ENCODE measurements at places on chromosomes 4 and X.

DNA sequence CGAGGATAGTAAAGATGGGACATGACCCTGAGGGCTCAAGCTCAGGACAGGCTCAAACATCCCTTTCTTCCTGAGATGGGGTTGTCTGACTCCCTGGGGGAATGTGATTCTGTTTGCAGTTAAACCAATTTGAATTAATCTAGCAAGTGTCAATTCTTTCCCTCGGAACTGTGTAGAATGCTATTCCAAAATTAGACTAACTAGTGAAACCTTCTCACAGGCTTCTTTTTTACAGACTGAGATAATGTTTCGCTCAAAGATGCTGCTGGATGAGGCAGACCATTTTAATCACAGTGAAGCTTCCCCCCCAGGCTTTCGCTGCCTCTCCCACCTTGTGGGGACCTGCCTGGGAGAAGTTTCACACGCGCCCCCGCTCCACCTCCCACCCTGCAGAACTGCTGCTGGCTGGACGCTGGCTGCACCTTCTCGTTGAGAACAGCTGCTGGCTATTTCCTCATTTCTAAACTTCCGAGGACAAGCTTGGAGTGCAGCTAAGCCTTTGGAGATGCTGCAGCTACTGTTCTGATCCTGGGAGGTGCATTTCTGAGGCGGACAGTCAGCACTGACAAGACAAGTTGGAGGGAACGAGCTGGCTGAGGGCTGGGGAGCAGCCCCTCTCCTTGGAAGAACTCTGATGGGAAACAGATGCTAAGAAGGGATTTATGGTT, 297.8 kb downstream of the RAPGEF2 start:
- DNase-seq = no peak

DNA sequence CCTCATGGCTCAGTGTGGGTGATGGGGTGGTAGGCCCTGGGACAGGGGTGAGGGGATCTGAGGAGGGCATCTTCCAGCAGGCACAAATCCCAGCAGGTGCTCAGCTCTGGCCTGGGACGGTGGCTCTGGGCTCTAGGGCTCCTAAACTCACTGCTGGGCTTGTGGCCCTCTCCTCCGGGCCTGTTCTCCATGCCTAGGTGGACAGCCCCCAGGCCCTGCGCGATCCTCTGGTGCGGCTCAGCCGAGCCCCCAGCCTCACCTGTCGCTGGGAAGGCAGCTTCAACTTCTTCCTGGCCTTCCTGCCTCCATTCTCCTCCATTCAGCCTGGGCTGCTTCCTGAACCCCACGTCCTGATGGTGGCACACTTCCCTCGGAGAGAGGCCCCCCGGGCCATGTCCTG, 19.3 kb upstream of the FGFR3 start:
- DNase-seq = no peak

- no peak for DNase-seq
These were observed 113.9 kb upstream of the ANXA3 start for GRCh38 chr4:78437608-78438088.

DNA sequence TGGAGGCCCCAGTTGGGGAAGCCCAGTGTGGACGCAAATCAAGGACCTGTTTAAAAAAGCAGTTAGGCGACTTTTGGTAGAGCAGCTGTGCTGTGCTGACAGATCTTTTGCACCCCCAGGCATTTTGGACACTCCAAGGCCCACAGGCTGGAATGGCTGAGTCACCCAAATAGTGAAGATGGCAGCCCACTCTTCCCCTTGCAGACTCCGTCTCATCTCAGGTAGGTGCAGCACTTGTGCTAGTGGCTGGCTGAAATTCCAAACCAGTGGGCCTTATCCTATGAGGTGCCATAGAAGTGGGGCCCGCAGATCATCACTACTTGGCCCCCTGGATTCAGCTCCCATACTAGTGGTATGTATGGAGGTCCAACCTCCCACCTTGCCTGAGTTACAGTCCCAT, 42.8 kb downstream of the CPXCR1 start:
- DNase-seq = no peak

Data from stimulated activated CD8-positive, alpha-beta memory T cell treated with anti-CD3 and anti-CD28 coated beads, Interleukin-12 subunit alpha, Interleukin-12 subunit beta, amount 100 ng/mL, for 4 hours (primary cell).